ENCODE measurements at places on chromosomes 1 and 21.

GRCh38 chr1:35707601-35708440 lies 10.9 kb downstream of the C1orf216 start:
- DNase-seq, result peak; percentile 63

DNA sequence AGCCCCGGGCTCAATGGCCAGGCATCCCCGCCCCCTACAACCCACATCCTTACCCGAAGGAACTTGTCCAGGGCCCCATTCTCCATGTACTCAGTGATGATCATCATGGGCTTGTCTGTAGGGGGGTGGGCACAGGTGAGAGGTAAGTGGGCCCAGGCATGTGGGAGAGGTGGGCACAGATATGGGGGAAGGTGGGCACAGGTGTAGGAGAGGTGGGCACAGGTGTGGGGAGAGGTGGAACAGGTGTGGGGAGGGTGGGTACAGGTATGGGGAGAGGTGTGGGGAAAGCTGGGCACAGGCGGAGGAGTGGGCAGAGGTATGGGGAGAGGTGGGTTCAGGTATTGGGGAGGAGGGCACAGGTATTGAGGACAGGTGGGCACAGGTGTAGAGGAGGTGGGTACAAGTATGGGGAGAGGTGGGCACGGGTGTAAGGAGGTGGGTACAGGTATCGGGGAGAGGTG lies 23.5 kb downstream of the EPHA2 start:
- no peak for DNase-seq

DNA sequence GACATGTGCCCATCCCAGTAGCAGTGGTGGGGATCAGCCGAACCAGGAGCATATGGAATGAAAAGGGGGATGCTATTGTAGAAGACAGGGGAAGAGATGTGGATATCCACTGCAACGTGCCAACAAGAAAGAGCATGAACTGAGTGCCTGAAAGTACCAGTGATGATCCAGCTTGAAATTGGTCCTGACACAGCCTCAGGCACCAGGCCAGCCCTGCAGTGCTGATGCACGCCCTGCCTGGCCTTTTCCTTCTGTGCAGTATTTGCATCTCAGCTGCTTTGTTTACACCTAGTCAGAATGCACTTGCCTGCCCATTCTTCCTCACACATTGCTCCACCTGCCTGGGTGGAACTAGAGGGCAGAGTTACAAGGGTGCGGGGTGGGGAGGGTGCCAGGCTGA lies 50.3 kb upstream of the ARTN start:
- DNase-seq, result no peak

- DNase-seq, result peak; percentile 72
These were observed 21.4 kb downstream of the MYBPH start for GRCh38 chr1:203153989-203154821.

DNA sequence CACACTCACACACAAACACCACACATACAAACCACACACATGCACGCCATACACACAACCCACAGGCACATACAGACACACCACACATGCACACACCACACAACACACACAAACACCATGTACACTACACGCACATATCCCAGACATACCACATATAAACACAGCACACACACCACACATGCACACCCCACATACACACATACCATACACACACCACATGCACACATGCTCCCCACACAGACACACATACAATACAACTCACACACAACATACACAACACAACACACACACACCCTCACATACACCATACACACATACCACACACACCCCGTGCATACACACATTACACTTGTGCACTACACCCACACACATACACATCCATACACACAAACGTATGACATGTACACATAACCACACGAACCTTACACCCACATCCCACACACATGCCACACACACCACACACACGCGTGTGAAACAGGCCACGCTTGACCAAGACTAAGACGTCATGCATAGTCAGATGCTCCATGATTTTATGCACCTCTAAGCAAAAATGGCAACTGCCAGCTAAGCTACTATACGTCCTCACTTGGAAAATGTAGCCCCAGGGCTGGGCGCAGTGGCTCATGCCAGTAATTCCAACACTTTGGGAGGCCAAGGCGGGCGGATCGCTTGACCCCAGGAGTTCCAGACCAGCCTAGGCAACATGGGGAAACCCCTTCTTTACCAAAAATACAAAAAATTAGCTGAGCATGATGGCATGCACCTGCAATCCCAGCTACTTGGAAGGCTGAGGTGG lies 77.4 kb upstream of the TMPRSS2 start:
- no peak for DNase-seq
